ENCODE measurements at places on chromosomes 13 and 19.

DNA sequence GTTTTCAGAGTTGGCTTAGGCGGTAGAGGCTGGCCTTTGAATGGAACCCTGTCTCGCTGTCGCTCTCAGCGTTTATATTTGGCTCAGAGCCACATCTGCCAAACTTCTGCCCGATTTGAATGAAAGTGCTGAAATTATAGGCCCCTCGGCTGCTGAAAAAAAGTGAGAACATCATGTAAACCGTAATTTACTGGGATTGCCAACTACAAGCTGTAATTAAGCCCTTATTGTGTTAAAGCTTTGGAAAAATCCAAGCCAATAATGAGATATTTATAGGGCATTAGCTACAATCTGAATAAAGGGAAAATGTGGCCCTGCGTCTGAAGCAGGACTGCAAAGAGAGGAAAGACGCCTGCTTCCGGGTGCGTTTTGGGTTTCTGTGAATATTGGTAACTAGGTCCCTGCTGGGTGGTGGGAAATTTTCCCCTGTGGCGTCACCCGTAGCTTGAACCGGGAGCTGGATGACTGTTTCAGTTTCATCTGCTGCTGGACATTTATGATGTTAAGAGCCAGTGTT lies 9.9 kb downstream of the DNM2 start:
- no peak for DNase-seq

GRCh38 chr13:20297181-20297580 lies 65.1 kb upstream of the GJB6 start:
- no peak for DNase-seq

DNA sequence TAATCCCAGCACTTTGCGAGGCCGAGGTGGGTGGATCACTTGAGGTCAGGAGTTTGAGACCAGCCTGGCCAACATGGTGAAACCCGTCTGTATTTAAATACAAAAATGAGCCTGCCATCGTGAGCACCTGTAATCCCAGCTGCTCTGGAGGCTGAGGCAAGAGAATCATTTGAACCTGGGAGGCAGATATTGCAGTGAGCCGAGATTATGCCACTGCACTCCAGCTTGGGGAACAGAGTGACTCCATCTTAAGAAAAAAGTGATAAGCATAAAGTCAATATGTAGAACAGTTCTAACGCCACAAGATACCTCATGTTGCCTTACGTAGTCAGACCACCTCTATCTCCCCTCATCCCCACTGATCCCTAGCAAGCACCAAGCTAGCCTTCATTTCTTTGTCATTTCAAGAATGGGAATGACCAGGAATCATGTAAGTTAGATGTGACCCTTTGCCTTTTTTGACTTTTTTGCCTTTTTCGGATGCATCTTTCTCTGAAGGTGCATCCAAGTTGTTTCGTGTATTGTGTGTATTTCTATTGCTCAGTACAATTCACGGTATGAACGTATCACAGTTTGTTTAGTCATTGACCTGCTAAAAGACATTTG lies 6.4 kb downstream of the RPL21 start:
- no peak for DNase-seq

- no peak for DNase-seq
Measured at GRCh38 chr19:43682824-43683661, 13.1 kb upstream of the PLAUR start.

GRCh38 chr13:101739382-101740178 lies 287.1 kb downstream of the ITGBL1 start:
- no peak for DNase-seq

GRCh38 chr13:21326155-21327031 lies 132.7 kb downstream of the ZDHHC20 start:
- no peak for DNase-seq

DNA sequence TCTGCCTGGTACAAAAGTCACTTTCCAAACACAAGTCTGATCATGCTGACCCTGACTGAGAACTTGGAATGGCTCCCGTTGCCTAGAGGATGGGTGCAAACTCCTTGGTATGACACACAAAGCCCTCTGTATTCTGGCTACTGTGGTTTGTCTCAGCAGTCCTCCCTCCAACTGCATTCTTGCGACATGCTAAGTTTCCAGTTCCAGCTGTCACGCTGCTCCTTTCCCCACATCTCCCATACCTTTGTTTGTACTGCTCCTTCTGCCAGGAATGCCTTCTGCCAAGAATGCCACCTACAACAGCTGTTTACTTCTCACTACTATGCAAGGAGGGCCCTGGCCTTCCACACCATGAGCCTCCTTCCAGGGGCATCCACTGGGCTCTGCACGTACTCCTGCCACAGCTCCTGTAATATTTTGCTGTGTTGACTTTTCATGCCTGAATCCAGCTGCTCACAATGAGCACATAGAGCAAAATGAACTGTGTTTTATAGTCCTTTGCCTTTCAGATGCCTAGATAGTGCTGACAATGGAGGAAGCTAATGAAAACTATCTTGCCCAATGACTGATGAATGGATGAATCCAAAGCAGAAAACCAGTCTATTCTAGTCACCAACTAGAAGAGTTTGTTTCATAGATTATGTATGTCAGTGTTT lies 543.7 kb downstream of the EFNB2 start:
- no peak for DNase-seq

DNA sequence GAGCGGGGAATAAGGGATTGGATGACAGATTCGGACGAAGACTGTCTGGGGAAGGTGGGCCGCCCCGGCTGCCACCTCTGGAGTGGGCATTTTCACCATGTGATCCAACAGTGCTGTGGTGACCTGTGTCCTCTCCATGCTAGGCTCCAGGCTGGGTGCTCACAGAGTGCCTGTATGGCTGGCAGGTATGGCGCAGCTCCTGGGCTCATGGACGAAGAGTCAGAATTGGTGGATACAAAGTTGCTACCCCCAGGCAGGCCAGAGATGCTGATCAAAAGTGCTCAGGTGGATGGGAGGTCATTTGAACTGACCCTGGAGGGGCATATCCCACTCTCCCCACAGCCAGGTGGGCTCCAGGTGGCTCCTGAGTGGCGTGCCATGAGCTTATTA lies 111.3 kb upstream of the UQCRFS1 start:
- no peak for DNase-seq

DNA sequence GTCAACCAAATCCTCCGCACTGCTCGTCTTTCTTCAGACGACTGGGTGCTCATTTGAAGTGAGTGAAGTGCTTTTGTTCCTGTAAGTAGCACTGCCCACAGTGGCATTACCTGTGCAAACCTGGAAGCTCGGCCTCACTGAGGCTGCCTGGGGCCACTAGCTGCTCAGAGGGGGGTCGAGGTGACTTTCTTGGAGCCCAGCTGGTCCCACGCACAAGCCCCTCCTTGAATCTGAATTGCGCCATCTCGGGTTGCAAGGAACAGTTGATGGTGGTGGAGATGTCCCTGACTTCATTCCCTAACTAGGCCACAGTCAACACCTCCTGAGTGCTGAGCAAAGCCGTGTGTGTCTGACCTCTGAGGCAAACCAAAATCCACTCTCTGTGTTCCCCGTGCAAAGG lies 79.3 kb upstream of the GPR183 start:
- DNase-seq = no peak

DNA sequence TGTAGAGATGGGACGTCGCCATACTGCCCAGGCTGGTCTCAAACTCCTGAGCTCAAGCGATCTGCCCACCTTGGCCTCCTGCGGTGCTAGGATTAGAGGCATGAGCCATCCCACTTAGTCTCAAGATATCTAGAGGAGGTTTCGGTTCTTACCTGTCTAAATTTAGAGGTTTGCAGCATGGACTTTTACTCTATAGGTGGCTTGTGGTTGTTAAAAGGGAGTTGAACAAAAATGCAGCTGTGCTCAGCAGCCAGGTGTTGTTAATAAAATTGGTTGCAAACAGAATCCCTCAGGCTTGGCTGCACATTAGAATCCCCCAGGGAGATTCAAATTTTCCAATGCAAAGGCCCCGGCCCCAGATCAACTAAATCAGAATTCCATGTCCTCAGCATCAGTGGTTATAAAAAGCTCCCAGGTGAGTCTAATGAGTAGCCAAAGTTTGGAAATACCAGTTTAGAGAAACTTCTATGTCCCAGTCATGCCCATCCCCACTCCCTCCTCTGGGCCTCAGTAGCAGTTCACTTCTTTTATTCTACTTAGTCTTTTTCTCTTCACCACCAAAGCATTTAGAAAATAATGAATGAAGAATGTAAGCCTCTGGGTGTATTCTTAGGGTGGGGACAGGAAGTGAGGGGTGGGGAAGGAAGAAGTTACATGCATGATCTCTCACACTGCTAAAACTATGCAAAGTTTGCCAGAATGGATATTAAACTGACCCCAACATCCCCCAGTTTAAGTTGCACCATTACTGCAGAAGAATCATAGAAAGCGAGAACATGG lies 471.0 kb downstream of the COG6 start:
- no peak for DNase-seq

DNA sequence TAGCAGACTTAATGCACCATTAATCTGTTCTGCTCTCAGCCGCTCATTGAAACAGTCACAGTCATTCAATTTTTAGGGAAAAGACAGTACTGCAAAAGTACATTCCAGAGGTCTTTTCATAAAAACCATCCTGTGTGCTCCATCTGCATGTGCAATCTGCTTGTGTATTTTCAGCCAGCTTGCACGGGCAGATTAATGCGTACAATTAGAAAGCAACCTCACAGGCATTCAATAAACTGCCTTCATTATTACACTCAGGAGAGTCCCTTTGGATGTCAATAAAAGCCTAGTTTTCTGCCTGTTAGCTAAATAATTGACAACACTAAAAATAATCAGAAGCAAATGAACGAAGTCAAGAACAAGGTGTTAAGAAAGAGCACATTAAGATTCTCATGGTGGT lies 41.9 kb downstream of the EPSTI1 start:
- DNase-seq = no peak

- no peak for DNase-seq
Measured at GRCh38 chr19:7109678-7110289, 40.3 kb downstream of the ZNF557 start.

- DNase-seq = peak; percentile 67
Measured at GRCh38 chr13:112616586-112617362, 28.8 kb upstream of the TUBGCP3 start.

GRCh38 chr13:95503662-95504061 lies 48.9 kb upstream of the CLDN10 start:
- no peak for DNase-seq

GRCh38 chr13:97339019-97339987 lies 94.7 kb upstream of the RAP2A start:
- no peak for DNase-seq

- no peak for DNase-seq
Measured at GRCh38 chr13:97648881-97649224, 214.9 kb downstream of the RAP2A start.

- DNase-seq = no peak
Measured at GRCh38 chr13:95204231-95204765, 97.0 kb downstream of the ABCC4 start.

- no peak for DNase-seq
Measured at GRCh38 chr13:26222520-26223046, 469 bp upstream of the RNF6 start.

DNA sequence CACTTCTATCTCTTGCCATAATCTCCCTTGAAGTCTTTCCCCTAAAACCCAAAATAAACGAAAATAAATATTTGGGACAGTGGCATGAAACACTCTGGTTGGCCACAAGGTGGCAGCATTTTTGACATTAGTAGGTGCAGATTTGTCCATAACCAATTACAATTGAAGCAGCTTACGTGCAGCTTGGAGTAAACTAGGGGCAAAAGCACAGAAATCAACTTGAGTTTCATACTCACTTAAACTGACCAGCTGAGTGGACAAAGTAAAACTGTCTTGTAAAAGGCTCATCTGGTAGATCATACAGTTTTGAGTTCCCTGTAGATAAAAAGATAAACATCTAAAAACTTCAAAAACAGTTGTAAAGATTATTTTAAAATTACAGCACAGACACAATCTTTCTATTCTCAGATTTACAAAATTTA lies 18.8 kb downstream of the PDCD5 start:
- peak; percentile 53 for DNase-seq

GRCh38 chr13:34391076-34391475 lies 551.0 kb upstream of the NBEA start:
- no peak for DNase-seq

GRCh38 chr19:13269348-13269747 lies 119.1 kb downstream of the IER2 start:
- DNase-seq = no peak

GRCh38 chr13:44131069-44131614 lies 242.5 kb upstream of the SERP2 start:
- DNase-seq = peak; percentile 14

GRCh38 chr19:35739275-35740107 lies 2.8 kb downstream of the IGFLR1 start:
- DNase-seq = no peak

- no peak for DNase-seq
Measured at GRCh38 chr13:29800687-29801086, 49.7 kb downstream of the UBL3 start.

DNA sequence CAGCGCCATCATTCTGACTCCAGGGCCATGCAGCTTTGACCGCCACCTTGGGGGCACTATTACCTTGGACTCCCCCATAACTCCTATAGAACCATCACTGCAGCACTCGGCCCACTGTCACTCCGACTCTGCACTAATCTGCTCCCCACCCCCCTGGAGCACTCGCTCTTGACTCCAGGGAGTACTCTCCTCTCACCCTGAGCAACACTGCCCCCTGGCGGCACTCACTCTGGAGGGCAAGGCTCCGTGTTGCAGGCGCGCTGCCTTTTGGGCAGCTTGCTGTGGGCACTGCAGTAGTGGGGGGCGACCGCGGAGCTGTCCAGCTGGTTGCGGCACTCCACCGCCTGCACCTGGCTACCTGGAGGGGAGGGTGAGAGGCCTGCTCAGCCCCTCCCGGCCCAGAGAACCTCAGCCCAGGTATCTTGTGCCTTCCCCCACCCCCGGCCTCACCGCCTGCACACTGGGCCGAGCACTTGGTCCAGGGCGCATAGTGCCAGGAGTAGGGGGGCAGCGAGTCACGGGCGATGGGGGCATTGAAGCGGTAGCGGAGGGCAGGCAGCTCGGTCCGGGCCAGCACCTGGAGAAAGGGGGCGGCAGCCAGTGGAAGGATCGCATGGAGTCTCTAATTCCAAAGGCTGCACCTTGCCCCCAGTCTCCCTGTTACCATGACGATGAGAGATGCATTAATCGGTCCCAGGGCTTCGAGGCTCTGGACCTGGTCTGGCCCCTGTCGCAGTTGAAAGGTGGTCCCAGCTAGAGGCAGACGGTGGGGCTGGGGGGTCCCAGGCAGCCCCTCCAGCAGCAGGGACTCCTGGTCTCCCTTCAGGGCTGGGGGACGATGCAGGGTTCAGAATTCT lies 8.9 kb upstream of the MYO1F start:
- DNase-seq = no peak

- no peak for DNase-seq
Measured at GRCh38 chr13:110471156-110471832, 90.2 kb downstream of the RAB20 start.

- DNase-seq = no peak
Measured at GRCh38 chr19:42042455-42043170, 27.4 kb downstream of the GRIK5 start.

GRCh38 chr19:44003461-44004009 lies 778 bp downstream of the ZNF230 start:
- DNase-seq = peak; percentile 19

GRCh38 chr13:107901996-107902562 lies 313.3 kb downstream of the LIG4 start:
- no peak for DNase-seq

- no peak for DNase-seq
Measured at GRCh38 chr13:32126756-32127155, 95.2 kb downstream of the FRY start.

- no peak for DNase-seq
Measured at GRCh38 chr19:2371656-2372055, 11.6 kb downstream of the TMPRSS9 start.

- no peak for DNase-seq
Measured at GRCh38 chr19:15251010-15251748, 18.9 kb upstream of the EPHX3 start.

All from NCI-H146 (cell line).